GM23248 (cell line): ENCODE measurements at places on chromosomes 7 and 10.

GRCh38 chr7:77831481-77831880 lies 32.9 kb downstream of the PHTF2 start:
- no peak for DNase-seq

- peak; percentile 95 for DNase-seq
These were observed 32.8 kb downstream of the GOLGA7B start for GRCh38 chr10:97882142-97883091.

DNA sequence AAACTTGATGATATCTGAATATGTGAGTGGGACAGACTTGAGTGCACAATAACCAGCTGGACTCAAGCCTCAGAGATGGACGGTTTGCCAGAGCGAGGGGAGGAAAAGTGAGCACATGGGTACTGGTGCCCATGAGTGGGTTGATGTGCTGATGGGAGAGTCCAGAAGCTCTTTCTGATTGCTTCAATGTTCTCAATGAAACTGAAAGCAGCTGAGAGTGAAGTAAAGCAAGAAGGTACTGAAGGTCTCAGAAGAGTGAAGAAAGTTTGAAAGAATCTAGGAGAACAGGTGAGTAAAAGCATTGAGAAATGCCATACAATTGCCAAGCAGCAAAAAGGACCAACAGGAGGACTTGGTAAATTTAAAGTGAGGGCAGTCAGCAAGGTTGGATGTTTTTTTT lies 28.6 kb downstream of the CTTNBP2 start:
- DNase-seq, result no peak

DNA sequence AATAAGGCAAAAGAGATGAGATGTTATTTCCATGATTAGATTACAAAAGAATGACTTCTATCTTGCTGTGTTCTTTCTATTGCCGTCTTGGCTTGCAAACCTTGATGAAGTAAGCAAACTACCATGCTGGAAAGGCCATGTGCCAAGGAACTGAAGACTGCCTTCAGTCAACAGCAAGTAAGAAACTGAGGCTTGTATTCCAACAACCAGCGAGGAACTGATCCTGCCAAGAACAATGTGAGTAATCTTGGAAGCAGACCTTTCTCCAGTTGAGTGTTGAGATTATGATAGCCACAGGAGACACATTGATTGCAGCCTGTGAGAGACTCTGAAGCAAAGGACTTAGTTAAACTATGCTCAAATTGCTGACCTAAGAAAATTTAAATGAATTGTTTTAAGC lies 164.6 kb upstream of the GRM3 start:
- no peak for DNase-seq

DNA sequence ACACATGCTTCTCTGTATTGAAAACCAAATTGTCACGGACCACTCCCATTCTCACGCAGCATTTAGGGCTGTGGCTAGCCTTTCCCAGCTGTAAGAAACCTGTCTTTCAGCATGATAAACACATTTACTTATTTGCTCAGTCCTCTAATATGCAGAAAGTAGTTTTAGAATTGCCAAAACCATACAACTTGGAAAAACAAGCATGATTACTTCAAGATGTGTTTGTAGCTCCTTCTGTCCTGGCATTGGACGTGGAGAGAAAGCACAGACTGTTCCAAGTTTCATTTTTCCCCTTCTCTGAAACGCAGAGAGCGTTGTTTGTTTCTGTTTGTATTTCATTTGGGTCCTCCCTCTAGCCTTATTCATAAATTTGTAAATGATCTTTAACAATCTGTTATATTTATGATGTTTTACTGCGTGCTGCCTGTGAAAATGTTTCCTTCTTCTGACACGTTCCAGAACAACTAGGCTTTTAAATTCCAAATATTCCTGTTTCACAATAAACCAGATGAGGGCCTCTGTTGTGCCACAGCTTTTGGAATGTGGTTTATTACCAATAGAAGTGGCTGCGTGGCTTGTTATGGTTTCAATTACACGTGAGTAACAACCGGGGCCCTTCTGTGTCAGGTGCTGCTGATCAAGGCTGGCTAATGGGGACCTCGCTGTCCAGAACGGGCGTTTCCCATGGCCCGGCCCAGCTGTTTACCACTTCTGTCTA lies 26.1 kb downstream of the MNX1 start:
- peak; percentile 89 for DNase-seq

DNA sequence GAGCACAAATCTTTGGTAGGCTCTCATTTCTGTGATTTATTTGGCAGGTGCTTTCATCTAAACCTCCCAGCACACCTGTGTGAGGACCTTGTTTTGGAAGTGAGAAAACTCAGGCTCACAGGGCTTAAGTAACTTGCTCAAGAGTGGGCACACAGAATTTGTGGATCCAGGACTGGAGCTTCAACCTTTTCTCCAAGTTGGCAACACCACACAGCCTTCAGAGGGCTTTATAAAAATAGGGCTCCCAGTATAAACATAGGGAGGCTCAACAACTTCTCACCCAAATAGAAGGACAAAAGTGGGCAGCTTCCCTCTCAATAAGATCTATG lies 182.2 kb upstream of the NEBL start:
- no peak for DNase-seq

GRCh38 chr10:115963848-115964247 lies 309.2 kb downstream of the GFRA1 start:
- DNase-seq, result peak; percentile 29

- DNase-seq, result no peak
These were observed 56.4 kb downstream of the NEUROG3 start for GRCh38 chr10:69516796-69517195.

DNA sequence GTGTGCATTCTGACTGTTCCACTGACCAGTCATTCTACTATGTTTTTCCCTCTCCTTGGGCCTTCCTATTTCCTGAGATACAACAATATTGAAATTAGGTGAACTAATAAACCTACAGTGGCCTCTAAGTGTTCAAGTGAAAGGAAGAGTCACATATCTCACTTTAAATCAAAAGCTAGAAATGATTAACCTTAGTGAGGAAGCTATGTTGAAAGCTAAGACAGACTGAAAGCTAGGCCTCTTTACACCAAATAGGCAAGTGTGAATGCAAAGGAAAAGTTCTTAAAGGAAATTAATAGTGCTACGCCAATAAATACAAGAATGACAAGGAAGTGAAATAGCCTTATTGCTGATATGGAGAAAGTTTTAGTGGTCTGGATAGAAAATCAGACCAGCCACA lies 5.7 kb upstream of the DYNC1I1 start:
- DNase-seq, result no peak

DNA sequence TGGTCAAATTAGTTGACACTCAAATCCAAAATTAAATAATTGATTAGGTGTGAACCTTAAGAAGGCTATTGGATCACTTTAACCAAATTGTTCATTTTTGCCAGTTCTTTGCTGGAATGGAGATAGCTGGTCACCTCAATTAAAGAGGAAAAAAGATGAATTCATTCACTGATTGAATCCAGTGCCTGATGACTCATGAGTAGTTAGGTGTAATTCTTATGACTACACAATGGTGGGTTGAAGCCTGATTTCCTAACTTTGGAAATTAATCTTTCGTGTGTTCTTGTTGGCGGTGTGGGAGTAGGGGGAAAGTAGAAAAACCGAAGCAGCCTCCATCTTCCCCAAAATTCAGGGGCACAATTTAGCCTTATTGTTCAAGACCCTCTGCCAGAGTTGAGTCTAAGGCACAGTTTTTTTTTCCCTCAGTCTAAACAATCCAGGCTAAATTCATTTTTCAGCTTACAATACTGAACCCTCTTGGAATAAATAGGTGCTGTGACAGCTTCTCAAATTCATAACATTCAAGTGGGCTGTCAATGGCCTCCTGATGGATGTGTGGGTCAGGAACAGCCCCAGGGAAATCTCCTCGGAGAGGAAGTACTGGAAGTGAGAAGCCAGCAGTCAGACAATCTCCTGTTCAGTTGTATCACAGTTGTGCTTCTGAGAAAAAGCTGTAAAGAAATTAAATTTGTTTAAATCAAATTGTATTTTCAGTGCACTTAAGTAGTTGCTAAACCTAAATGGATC lies 356.6 kb downstream of the BBS9 start:
- DNase-seq, result peak; percentile 71

GRCh38 chr7:31828520-31828919 lies 141.5 kb downstream of the PPP1R17 start:
- DNase-seq, result no peak

DNA sequence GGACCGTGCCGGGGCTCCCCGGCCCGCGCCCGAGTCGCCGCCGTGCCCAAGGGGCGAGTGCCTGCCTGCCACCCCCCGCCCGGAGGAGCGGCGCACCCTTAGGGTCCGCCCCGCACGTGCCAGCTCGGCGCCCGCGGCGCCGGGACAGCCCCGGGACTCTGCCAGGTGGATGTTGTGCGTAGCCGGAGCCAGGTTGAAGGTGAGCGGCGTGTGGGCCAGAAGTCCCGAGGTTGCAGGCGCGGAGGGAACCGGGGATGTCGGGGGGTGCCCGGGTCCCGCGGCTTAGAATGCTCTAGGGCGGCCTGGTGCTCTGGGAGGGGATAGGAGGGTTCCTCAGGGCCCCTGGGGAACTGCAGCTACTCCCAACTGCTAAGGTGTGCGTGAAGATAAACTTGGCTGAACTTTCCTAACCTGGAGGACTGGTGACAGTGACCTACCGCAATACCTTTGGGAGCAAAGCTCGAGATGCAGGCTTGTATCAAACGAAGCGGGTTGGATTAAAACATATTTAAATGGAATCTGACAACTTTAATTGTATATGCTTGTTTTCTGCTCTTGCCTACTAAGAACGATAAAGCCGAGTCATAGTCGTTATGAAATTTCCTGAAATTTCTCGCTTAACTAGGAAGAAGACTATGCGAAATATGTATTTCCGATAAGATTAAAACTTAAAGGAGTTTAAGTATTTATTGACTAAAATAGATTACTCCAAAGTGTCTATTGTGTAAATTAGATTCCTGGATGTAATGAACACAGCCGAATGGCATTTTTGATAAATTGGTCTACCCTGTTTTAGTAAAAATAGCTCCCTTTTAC lies at the start of gene CUX1:
CUX1 (plus strand) TSS at position 156 of the 816 bp plus-strand sequence; CDS start at position 170, 14 bp downstream.
- peak; percentile 26 for DNase-seq

DNA sequence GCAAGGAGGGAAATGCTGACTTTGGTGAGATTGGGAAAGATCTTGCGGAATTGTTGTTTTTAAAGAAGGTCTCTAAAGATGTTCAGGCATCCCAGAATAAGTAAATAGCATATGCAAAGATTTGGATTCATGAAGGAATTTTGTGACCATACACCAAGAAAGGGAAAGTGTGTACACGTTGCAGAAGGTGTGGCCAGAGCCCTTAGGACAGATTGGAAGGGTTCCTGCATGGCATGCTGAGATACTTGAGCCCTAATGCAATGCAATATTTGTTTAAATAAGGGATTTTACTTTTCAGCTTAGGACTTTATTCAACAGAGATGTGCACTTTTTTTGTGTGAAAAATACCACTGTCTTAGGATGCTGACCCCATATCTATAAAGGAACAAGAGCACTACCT lies 219.5 kb upstream of the INHBA start:
- DNase-seq, result no peak

DNA sequence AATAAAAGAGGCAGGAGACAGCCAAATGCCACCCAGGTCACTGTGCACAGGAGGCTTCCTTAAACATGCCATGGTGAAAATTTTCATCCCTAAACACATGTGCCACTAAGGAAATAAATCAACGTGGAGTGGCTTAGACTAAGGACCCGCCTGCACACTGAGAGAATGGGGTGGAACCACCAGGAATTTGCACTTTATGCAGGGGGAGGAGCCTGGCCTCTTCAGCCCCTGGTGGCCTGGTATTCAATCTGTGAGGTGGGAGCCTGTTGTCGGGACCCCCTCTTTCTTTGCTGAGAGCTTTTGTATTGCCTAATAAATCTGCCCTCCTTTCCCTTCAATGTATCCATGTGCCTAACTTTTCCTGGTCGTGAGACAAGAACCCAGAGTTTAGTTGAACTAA lies 204.6 kb upstream of the NRP1 start:
- no peak for DNase-seq

GRCh38 chr7:87590578-87590977 lies 10.1 kb downstream of the ABCB1 start:
- DNase-seq, result no peak

DNA sequence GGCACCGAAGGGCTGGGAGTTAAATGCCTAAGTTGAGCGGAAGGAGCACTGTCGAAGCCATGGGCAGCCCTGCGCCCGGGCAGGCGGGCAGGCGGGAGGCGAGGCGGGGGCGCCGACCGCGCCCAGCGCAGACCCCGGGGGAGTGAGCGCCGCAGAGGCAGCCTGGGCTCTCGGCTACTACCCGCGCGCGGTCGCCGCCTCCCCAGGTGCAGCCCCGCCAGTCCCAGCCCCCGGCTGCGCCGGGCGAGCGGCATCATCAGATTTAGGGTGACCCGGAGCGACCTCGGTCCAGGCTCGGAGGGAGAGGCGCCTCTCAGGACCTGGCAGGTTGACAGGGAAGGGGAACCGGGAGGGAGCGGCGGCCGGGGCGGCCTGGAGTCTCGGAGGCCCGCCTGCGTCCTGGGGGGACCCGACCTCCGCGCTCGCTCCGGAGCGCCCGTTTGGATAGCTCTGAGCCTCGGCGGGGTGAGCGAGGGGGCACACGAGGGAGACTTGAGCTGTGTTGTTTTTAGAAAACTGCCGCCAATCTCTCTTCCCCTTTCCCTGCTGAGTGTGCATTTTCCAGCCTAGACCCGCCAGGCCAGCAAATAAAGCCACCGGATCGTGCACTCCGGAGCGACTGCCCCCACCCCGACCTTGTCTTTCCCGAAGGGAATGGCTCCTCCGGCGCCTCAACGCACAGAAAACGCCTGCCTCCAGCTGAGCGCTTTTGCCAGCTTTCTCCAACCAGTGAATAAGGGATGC lies 2.3 kb upstream of the NRP1 start:
- DNase-seq, result peak; percentile 66

DNA sequence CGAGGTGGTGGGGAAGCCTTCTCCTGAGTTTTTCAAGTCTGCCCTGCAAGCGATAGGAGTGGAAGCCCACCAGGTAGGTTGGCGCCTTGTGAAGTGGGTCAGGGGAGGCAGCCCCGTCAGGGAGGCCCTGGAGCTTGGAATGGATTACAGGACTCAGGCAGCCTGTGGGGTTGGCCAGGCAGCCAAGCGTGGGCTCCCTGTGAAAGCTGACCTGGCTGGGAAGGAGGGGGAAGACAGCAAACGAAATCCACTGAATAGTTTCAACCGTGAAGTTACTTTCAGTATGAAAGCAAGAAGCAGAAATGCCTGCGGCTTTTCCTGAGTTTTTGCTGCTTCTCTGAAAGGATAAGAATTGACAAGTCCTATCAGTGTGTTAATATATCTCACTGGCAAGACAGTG lies 36.4 kb downstream of the LHPP start:
- DNase-seq, result no peak

- peak; percentile 66 for DNase-seq
These were observed 78.5 kb downstream of the LHPP start for GRCh38 chr10:124539935-124540641.

- no peak for DNase-seq
These were observed 588.7 kb upstream of the MBL2 start for GRCh38 chr10:53361281-53361680.

DNA sequence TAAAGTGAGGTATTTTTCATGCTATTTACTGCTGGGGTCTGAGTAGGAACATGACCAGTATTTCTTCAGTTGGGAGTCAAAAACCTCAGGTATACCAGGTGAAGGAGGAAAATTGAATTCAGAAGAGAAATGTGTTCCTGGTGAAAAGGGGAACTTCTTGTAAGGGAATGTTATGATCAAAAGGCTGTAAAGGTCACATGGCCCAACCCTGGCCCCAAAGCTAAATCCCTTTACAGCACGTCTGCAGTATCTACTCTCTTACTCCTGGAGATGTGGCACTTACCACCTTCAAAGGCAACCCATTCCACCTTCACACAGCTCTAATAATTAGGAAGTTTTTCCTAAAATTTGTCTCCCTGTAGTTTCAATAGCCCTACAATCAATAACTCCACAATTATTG lies 15.2 kb downstream of the PIK3AP1 start:
- DNase-seq, result no peak
